ENCODE measurements at places on chromosomes 11 and 22.

DNA sequence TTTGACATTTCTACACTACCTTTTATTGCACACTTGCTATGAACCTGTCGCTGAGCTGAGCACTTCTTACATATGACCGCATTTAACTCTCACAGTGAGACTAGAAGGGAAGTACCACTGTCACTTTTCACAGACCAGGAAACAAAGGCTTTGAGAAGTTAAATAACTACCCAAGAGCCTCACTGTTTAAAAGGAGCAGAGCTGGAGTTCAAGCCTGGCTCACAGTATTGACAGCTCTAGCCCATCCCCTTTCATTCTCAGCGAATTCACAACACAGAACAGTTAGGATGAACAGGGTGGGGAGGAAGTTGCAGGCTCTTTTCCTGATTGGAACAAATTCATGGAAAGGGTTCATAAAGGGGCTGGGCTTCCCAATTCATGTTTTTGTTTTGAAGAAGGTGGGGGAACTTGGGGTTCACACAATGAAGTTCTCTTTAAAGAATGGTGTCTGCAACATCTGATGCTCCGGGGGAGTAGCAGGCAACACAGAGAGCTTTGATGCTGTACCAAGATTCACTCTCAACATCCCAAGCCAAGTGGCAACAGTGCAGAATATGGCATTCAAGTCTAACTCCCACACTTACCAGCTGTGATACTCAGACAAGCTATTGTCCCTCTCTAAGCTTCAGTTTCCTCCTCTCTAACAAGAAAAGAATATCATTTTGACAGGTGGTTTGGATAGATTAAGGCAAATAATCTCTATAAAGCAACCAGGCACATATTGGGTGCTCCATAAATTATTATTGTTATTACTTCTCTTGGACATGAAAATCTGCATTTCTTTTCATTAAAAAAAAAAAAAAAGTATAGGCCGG lies 17.2 kb downstream of the SCGB1A1 start:
- DNase-seq: no peak

- DNase-seq: no peak
Measured at GRCh38 chr11:123481640-123482039, 51.6 kb downstream of the GRAMD1B start.

GRCh38 chr11:5620651-5621521 lies 3.9 kb upstream of the TRIM34 start:
- DNase-seq: no peak

GRCh38 chr11:35243774-35244173 lies 104.8 kb downstream of the CD44 start:
- DNase-seq: no peak

GRCh38 chr22:50257451-50258360 lies 3.8 kb downstream of the MAPK12 start:
- DNase-seq: no peak

- DNase-seq: no peak
Measured at GRCh38 chr11:3165916-3166267, 782 bp upstream of the OSBPL5 start.

DNA sequence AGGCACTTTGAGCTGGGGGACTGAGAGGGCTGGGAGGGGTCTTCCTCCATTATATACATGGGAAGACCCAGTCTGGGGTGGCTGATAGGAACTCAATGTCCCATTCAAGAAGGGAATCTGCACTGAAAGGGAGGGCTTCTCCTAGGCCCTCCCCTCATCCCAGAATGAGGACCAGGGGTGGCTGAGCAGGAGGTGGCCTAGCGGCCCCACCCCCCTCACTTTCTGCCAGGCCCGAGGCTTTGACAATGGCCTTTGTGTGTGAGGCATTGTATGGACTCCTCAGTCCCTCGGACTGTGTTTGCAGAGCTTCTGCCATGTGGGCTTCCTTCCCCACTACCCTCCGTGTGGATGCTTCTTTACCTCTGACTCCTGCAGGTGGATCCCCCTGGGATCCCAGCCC lies 65.7 kb downstream of the NECTIN1 start:
- DNase-seq: no peak

- DNase-seq: no peak
Measured at GRCh38 chr11:81070948-81071347, 1630.1 kb upstream of the TENM4 start.

DNA sequence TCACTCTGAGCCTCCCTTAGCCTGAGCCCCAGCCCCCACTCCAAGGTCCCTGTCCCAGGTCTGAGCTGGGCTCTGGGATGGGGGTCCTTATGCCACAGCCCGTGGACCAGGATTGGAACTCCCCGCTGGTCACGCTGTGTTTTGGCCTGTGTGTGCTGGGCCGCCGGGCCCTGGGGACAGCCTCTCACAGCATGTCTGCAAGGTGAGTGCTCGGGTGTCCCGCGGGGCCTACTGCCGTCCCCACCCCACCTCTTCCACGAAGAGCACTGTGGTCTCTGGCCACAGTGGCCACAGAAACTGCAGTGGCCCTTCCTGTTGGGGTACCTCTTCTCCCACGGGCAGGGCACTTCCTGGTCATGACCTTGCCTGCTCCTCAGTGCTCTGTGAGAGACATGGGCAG lies 3.5 kb upstream of the SIPA1 start:
- DNase-seq: no peak

DNA sequence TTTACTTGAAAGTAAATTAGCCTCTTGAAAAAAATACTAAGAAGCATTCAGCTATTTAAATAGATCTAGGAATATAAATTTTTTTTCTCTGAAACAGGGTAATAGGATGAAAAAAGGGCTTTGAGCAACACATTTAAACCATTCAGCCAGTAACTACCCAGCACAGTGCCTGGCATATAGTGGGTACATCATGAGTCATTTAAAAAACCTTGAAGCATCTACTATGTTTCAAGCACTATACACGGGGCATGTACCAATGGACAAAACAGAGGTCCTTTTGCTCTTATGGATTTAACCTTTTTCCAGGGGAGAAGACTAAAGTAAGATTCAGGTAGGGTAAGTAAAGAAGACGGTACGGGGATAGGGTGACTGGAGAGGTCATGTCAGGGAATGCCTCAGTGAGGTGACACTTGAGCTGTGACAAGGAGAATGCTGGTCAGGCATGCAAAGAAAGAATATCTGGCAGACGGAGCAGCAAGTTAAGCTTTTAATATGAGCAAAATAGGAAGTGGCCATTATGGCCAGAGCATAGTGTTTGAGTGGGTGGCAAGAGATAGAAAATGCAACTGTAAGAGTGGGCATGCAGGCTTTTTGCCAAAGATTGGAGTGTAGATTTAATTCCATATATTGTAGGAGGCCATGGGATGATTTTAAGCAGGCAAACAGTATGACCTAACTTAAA lies 101.1 kb downstream of the HIPK3 start:
- DNase-seq: no peak

GRCh38 chr22:46327691-46328465 lies 7.6 kb upstream of the TRMU start:
- DNase-seq: no peak

GRCh38 chr11:15858881-15859280 lies 497.5 kb downstream of the SOX6 start:
- no peak for DNase-seq

DNA sequence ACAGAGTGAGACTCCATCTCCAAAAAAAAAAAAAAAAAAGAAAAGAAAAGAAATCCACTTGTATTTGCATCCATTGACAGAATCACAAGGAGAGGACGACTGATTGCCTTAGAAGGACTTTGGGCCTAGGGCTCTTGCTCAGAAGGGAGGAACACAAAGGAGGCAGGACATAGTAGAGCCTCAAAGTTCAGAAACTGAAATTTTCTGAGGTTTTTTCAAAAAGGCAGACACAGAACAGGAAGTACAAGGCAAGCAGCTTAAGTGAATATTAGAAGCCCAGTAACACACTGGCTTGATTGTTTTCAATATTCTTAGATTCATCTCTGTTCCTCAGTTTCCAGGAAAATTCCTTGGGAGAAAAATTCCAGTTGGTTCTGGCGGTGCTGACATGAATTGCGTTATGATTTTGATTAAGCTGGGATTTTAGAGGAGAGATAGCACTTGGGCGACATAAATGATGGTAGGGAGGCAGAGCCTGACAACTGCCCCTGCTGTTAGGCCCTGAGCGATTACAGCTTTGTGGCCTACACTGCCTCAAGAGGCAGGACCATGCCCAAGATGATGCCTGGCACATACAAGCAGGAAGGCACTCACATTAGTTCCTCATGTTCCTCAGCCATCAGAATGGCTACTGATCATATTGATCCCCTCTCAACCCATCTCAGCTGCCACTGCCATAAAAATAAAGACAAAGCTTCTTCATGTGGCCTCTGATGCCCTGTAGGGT lies 15.3 kb downstream of the CLPB start:
- no peak for DNase-seq

DNA sequence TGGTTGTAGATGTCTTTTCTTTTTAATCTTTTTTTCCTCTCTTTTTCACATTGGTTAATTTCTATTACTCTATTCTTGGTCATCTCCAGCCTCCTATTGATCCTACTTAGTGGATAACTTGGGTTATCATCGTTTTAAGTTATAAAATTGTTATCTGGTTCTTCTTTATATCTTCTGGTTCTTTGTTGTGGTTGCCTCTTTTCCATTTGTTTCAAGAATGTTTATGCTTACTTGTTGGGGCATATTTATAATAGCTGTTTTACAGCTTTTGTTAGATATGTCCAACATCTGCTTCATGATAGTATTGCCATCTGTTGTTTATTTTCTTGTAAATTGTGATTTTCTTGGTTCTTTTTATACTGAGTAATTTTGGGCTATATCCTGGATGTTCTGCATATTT lies 1429.6 kb downstream of the TBC1D22A start:
- DNase-seq: no peak

- no peak for DNase-seq
Measured at GRCh38 chr11:95337972-95338429, 107.0 kb upstream of the SESN3 start.

GRCh38 chr22:48660790-48661740 lies 1166.6 kb downstream of the BRD1 start:
- DNase-seq: no peak

DNA sequence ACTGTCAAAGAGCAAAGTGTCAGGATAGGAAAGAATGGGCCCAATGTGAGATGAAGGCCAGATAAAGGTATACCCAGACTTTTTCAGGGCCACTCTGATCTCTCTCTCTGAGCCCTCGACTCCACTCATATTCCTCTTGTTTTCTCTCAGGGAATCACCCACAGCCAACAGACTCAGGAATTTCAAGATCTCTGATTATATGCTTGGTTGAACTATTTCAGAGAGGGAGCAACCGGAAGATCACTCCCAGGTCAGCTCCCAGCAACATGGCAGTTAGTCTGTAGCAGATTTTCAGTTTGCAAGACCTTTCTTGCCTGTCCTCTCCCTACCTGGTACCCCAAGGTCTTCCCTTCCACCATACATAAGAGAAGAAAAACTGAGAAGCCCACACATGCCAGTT lies 102.5 kb downstream of the C11orf58 start:
- no peak for DNase-seq

DNA sequence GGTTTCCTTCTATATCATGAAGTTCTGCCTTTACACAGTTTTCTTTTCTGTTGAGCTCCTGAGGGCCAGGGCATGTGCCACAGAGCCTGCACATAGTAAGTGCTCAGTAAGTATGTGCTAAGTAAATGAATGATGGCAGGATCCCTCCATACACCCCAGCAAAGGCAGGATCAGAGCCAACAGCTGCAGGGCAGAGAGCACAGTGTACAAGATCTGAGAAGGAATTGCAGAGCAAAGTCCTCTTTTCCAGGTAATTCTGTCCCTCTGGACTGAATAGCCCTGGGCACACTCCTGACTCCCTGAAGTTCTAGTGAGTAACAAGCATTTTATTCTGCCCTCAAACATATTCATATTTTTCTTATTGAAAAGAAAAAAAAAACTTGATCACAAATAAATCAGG lies 117.7 kb downstream of the GALNT18 start:
- no peak for DNase-seq

DNA sequence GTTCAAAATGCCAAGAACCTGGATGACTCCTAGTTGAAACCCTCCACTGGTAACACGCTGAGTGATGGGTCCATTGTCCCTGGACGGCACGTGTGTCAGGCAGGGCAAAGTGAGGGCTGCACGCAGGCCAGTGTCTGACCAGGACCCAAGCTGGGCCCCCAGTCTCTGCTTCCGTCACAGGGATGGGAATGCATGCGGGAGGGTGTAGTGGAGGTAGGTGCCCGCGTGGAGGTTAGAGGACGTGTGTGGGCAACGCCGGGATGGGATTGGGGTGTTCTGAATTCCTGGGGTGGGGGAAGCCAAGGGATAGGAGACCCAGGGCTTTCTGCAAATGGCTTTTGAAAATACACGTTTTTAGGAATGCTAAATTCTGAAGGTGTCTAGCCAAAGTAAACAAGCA lies 943.3 kb downstream of the BRD1 start:
- DNase-seq: no peak

DNA sequence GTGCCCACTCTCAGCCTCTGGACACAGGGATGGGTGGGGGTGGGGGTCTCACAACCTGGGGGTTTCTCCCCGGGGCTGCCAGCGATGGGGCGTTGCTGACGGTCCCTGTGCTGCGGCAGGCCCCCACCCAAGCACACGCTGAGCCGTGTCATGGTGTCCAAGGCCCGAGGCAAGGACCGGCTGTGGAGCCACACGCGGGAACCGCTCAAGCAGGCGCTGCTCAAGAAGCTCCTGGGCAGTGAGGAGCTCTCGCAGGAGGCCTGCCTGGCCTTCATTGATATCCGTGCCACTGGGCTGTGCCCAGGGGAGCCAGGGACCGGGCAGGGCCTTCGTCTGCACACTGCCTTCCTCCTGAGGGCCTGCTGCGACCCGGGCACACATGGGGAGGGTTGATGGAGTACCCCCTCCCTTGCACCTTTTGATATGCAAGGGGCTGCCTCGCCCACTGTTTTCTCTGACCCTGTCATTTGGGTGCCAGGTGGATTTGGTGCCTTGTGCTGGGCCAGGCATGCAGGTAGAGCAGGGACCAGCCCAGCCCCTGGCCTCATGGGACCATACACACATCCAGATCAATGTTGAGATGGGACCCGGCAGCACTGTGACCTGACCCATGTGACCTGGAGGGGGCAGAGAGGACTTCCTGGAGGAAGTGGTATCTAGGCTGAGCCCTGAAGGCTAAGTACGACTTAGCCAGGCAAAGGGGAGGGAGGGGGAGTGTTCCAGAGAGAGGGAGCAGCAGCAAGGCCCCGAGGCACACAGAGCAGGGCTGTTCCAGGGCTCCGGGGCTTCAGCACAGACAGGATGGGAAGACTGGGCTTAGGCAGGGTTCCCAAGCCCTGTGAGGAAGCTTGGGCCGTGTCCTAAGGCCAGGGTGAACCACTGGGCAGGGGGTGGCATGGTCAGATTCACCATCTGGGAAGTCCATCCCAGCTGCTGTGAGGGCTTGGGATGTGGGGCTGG lies 75.2 kb downstream of the MYO7A start:
- DNase-seq: no peak

GRCh38 chr22:48895336-48895735 lies 932.3 kb downstream of the BRD1 start:
- no peak for DNase-seq

DNA sequence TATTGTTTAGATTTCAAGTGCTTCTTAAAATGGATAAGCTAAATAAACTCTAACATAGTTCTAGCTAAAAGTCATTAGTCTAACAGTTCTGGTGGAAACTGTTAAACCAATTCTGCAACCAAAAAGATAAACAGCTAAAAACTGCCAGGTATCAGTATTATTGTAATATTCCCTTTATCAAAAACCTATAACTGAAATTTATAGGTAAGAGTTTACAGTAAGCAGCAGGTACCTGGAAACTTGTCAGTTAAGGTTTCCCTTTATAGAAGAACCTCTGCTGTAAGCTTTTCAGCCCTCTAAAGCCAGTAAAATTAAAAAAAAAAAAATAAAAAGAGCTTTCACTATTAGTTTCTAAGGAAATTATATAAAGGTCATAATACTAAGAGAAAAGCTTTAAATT lies 61.0 kb downstream of the LIF start:
- DNase-seq: no peak

All from stimulated activated CD8-positive, alpha-beta memory T cell treated with anti-CD3 and anti-CD28 coated beads, Interleukin-7, amount 100 ng/mL, for 24 hours (primary cell).